ENCODE measurements at places on chromosomes 12 and 14.

- DNase-seq, result no peak
Measured at GRCh38 chr14:95300697-95301526, 18.8 kb downstream of the CLMN start.

- peak; percentile 62 for DNase-seq
Measured at GRCh38 chr14:84036840-84037239, 1493.1 kb upstream of the FLRT2 start.

- DNase-seq, result no peak
Measured at GRCh38 chr12:89468648-89469326, 55.8 kb downstream of the GALNT4 start.

GRCh38 chr12:110366321-110367142 is 37.0 kb downstream of the ANAPC7 start:
- DNase-seq, result no peak

GRCh38 chr14:34098045-34098984 is 147.4 kb upstream of the EGLN3 start:
- DNase-seq, result no peak

DNA sequence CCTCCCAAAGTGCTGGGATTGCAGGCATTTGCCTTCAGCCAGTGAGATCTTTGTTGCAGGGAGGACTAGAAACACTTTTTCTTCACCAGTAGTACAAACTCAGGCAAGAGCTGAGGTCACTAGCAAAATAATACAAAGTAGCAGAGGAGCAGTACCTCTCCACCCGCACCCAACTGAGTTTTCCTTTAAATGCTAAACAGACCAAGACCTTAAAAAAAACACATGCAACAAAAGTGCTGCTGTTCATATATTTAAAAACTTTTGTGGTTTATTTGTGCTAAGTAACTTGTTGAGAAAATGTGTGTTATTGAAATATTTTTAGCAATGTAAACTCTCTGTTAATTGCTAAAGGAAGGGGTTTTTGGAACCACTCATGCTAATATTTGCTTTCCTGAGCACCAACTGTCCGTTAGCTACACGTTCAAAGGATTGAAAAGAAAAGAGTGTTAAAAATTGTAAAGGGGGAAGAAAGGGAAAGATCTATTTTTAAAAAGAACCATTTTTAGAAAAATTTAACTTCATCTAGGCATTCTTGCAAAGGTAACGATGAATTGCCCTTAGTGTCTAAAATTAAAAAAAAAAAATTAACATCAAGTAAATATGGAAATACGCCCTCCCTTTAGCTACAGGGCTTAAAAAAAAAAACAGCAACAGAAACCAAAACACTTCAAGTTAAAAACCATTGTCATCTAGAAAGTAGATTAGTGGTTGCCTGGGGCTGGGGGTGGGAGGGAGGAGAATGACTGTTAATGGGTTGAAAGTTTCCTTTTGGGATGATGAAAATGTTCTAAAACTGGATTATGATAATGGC is 114.0 kb upstream of the KRAS start:
- no peak for DNase-seq

- DNase-seq, result no peak
Measured at GRCh38 chr12:52498946-52499345, 5.9 kb upstream of the KRT6A start.

- DNase-seq, result no peak
Measured at GRCh38 chr14:75885829-75886228, 96.0 kb downstream of the TGFB3 start.

GRCh38 chr12:72747111-72747849 is 475.1 kb downstream of the TRHDE start:
- no peak for DNase-seq

GRCh38 chr12:1632702-1633101 is 3.7 kb downstream of the WNT5B start:
- DNase-seq, result no peak

Data from non-pigmented ciliary epithelial cell (primary cell).